Naive B cell (primary cell): ENCODE measurements at places on chromosomes 7 and 10. TPM values are rescaled to one million over a fixed set of nuclear protein-coding genes. Genes with fewer than 3 reads are reported as not detected.
A peak's percentile ranks its signal among the peaks of the same experiment; 100 is the strongest.

GRCh38 chr10:43901302-43901701, 252.6 kb upstream of the ZNF32 start:
- no peak for DNase-seq

The RBP4 gene
- not detected for polyA plus RNA-seq

- DNase-seq, result peak; percentile 71
These were observed 68.5 kb downstream of the MAP3K8 start for GRCh38 chr10:30502266-30503060.

DNA sequence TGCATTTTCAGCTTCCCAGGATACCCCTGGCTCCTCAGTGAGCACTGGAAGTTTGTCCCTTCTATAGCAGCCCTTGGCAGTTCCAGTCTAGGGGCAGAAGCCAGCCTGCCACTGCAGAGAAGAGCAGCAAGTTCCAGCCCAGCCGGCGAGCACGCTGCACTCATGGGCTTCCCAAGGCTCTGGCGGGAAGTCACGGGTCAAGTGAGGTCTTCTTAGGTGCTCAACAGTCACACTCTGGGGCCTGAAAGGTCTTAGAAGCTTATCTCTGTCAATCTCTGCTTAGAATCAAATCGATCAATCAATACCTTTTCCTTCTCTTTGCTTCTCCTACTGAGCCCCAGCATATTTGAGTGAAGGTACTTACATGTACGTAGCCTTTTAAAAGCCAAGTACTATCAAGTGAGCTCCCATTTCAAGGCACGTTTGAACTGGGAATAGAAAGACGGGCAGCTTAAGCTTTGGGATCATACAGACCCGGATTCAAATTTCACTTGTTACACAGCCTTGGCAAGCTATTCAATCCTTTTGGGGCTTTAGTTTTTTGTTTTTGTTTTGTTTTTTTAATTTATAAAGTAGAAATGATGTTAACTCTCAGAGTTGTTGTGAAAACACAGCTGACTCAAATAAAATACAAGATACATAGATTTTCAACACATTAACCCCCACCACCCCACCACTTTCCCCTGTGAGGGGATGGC, 152.6 kb upstream of the KLF14 start:
- DNase-seq, result no peak

The NKX2-3 gene
- not detected for polyA plus RNA-seq

- peak; percentile 23 for DNase-seq
These were observed 1.3 kb upstream of the CDK14 start for GRCh38 chr7:90594751-90595317.

DNA sequence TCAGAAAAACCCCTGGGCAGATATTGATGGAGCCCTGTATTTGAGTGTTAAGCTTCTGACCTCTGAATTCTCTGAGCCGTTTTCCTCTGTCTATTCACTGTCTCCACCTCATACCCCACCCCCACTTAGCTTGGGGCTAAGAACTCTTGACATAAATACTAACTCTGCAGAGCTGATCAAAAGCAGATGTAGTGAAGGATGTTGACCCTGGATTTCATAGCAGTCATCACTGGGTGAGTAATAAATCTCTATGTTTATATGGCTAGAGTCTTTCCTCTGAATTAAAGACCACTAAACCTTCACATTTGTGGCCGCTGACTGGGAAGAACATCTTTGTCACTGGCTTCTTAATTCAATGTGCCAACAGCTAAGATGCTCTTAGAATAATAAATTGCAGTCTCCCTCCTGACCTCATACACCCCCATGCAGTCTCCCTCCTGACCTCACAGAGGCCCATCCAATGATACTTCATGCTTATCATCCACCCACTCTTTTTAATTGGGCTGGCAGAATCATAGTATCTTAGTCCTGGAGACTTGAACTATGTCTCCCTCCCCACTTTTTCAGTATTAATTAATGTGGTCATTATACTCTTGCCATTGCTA, 78.0 kb upstream of the MACROH2A2 start:
- DNase-seq, result no peak

DNA sequence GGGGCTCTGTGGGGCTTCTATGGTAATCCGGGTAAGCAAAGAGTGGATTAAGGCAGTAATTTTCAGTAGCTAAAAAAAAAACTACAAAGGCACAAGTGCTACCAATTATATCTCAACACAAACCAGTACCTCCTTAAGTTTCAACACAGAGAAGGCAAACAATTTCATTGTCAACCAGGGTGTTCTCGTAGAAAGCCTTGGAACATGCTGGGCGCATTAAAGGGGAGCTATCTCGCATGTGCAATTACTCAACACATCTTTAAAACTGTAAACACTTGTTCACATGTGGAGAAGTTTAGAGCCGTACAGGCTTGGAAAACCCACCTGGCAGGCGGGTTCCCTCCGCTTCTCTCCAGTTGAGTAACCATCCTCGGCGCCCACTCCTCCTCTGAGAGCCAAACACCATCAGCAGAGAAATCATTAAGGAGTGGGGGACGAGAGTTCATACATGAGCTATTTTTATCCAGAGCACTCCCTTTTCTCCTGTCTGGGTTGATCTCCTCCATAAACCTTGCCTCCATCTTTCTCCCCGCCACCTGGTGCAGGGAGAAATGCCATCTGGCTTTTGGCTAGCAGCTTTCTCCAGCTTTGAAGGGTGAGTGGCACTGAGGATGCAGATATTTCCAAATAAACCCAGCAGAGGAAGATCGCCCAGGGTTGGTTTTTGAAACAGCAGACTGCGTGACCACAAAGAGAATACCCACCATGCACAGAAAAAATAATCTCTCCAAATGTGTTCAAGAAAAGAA, 287.1 kb downstream of the WDR11 start:
- no peak for DNase-seq

- no peak for DNase-seq
These were observed 76.4 kb downstream of the MAP3K8 start for GRCh38 chr10:30510184-30510931.

The DPYSL4 gene
- polyA plus RNA-seq, result not detected

The NODAL gene
- polyA plus RNA-seq, result not detected

The ETV1 gene
- polyA plus RNA-seq, result not detected

The LRIT1 gene
- polyA plus RNA-seq, result not detected

The TNS3 gene
- polyA plus RNA-seq, result 6.3 TPM

DNA sequence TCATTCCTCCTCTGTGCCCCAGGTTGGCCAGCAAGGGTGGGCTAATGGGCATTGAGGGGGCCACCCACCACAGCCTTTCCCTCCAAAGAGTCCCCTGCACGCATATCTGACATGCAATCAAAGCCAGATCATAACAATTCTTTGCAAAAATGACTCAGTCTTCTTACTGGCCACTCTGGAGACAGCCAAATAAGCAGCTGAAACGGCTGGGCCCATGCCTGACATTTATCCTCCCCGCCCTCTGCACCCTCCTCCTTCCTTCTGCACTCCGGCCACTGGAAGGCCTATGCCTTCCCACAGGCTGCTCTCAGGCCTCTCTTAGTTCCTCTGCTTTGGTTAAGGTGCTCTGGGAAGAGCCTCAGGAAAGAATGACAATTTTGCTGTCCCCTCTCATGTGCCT, 29.2 kb upstream of the NPFFR1 start:
- DNase-seq, result no peak

GRCh38 chr10:95260397-95260881, 30.4 kb downstream of the PDLIM1 start:
- DNase-seq, result no peak

- no peak for DNase-seq
These were observed 34.0 kb downstream of the ZNF438 start for GRCh38 chr10:30997536-30998235.

DNA sequence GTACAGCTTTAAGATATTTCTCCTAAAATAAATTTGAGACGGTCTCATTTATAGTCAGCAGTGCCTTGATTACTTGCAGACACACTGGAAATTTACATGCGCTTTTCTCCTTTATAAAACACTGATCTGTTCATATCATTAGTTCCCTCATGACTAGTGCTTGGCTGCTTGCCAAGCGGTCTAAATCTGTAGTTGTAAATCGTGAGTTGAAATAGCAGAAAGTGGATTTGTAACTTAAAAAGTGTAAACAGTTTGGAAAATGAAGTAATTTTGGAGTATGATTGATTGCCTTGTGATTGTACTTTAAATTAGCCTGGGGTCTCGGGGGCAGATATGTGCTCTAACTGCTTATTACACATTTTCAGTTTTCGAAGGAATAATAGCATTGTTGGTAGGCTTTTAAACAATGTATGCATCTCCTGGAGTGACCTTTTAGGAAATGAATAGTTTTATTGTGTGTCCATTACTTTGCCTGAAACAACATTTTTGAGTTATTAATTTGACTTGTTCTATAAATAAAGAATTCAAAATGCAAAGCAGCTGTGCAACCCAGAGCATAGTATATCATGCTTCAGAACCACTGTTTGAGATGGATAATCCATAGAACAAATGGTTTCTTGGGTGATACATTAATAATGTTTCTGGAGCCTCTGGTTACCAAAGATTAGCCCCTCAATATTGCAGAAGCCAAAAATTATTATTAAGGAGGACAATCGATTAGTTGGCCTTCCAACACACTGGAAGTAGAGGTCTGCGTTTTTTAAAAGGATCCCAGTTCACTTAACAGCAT, 73.3 kb downstream of the ARID5B start:
- no peak for DNase-seq

- DNase-seq, result no peak
These were observed 41.7 kb downstream of the FAS start for GRCh38 chr10:89032141-89032891.

DNA sequence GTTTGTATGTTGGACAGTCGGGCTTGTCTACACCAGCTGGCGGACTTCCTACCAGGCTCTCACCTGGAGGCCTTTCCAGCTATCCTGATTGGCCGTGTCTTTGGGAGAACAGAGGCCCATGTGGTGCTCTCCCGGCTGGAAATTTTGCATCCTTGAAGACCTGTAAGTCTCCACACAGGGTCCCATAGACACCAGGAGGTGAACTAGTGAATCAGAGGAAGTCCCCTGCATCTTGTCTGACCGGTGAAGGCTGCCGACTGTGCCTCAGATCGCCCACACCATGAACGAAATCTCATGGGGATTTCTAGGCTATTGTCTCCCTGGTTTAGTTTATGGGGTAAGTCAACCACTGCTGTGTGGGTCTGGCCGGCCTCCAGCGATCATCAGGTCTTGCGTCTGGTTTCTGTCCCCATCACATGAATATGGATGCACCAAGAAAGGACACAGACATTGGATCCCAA, 108.4 kb upstream of the LYZL2 start:
- no peak for DNase-seq

The TBX20 gene
- not detected for polyA plus RNA-seq

The ODAD2 gene
- polyA plus RNA-seq, result not detected

DNA sequence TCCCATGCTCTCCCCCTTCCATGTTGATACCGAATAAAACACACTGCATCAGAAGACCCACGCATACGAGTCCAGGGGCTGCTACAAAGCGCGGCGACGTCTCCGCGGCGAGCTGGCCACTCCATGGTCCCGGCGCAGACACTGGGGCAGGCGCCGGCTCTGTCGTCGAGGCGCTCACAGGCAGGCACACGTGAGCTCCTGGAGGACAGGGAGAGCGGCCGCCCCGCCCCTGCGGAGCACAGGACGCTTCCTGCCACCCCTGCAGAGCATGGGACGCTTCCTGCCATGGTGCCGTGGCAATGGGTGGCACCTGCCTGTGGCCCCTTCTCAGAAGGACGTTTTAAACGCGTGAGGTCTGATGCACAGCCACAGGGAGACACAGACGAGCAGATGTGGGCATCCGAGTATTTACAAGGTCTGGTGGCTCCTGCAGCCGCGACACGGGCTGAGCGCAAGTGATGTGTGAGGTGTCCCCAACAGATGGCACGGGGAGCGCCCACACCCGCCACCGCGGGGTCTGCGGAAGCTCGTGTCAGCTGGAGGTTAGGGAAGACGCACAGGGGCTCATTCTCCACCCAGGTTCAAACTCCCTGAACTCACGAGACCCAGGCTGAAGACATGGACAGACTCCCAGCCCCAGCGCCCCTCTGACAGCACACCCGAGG, 21.4 kb upstream of the GPR146 start:
- peak; percentile 97 for DNase-seq

GRCh38 chr10:97184971-97185325, 811 bp downstream of the SLIT1 start:
- DNase-seq, result no peak

- DNase-seq, result no peak
These were observed 874 bp upstream of the BAMBI start for GRCh38 chr10:28676326-28676967.

DNA sequence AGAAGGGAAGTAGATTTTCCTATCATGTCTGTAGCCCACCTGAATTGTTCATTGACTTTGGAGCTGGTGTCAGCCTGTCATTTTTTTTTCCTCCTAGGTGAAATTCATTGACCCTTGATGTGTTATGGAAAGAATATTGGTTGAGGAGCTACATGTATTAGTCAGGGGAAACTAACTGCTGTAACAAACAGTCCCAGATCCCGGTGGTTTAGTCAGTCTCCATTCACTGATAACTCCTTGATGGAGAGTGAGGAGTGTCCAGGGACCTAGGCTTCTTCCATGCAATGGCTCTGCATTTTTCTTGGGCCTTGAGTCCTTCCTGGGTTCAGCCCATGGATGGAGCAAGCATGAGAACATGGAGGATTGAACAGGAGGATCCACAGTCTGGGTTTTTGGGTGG, 643.2 kb downstream of the LRMDA start:
- DNase-seq, result no peak
